ENCODE measurements at places on chromosomes 3 and 15.

DNA sequence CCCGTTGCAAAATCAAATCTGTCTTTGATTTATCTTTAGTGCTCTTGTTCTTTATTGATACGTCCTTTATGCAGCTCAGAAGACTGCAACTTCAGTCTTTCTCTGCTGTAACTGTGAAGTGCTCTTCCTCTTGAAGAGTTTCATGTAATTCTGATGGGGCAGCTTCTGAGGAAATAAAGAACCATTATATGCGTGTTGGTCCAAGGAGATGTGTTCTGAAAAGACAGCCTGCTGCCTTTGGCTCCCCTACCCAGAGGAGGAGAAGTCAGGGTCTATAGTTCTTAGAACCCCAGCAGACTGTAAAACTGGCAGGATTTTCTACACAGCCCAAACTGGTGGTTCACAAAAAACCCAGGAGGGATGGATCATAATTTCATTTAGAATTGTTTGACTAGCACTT lies 22.4 kb upstream of the ABHD10 start:
- no peak for DNase-seq

DNA sequence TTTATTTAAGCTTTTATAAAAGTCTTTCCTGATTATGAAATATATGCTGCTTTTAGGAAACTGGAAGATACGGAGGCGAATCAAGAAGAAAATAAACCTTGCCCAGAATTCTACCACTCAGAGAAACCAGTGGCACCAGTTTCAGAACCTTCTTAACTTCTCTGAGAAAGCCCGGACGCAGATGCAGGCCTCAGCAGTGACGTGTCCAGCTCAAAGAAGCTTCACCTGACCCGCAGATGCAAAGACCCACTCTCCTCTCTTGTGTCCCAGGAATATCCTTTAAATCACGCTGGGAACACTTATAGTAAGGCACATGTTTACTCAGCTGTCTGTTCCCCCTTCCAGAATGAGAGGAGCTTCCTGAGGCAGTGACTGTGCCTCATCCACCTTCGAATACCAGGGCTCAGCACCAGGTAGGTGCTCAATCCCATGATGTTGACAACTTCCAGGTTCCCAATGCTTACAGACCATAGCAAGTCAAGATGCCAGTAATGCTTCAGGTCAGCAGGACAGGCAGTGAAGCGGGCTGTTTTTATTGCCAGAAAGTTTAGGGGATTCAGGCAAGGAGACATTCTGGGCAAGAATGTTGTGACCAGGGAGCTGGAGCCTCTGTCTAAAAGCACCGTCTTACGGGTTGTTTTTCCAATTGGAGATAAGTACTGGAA lies 39.9 kb upstream of the LDHAL6B start:
- DNase-seq: no peak

- no peak for DNase-seq
Measured at GRCh38 chr15:101051291-101052030, 132.3 kb downstream of the LRRK1 start.

- DNase-seq: no peak
Measured at GRCh38 chr3:141294301-141294700, 62.7 kb downstream of the PXYLP1 start.

GRCh38 chr3:110814170-110815007 lies 257.2 kb upstream of the NECTIN3 start:
- DNase-seq: no peak

GRCh38 chr15:101409621-101410020 lies 79.9 kb downstream of the PCSK6 start:
- no peak for DNase-seq

GRCh38 chr3:176946202-176946601 lies 251.1 kb downstream of the TBL1XR1 start:
- no peak for DNase-seq

GRCh38 chr3:14922863-14923262 lies 24.5 kb upstream of the NR2C2 start:
- no peak for DNase-seq

DNA sequence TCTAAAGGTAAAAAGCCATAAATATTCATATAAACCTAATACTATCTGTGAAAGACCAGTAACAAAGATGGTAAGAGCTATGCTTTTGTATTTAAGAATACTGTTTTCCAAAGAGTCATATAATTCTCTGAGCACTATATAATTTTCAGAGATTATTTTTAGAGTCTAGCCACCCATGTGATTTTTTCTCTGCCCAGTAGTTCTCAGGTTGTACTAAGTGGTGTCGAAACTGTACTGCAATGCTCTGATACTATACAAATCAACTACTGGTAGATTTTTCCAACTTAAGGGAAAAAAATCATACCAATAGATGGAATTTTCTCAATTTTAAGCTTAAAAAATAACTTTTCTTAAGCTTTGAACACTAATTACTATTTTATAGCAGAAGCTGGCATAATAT lies 104.8 kb downstream of the MYO5A start:
- no peak for DNase-seq

GRCh38 chr3:131349454-131349853 lies 32.1 kb upstream of the NUDT16 start:
- DNase-seq: no peak

DNA sequence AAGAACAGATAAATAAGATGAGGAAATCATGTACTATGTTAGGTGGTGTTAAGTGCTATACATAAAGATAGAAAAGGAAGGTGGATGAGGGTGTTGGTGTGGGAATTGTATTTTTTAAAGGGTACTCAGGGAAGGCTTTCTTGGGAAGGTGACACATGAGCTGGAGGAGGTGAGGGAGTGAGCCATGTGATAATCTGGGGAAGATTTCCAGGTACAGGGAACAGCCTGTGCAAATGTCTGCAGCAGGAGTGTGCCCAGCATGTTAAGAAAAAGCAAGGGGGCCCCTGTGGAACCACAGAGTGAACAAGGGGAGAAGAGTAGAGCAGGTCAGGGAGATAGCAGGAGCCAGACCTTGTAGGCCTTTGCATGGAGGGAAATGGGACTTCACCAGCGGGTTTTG lies 175.6 kb downstream of the SSR3 start:
- DNase-seq: no peak

DNA sequence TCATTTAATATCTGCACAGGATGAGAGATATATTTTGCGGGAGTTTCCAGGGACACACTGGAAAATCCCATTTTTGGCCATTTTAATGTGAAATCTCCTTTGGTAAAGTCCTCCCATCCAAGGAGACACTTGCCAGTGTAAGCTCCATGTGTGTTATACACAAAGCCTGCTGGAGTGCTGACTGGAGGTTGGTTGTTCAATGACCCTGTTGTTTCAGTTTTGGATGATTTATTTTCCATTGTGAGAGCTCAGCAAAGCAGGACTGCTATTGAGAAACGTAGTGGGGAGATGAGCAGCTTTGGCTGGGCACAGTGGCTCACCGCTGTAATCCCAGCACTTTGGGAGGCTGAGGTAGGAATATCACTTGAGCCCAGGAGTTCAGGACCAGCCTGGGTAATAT lies 127.7 kb downstream of the NUP210 start:
- DNase-seq: no peak

- DNase-seq: no peak
Measured at GRCh38 chr3:116920826-116921610, 211.4 kb downstream of the TUSC7 start.

DNA sequence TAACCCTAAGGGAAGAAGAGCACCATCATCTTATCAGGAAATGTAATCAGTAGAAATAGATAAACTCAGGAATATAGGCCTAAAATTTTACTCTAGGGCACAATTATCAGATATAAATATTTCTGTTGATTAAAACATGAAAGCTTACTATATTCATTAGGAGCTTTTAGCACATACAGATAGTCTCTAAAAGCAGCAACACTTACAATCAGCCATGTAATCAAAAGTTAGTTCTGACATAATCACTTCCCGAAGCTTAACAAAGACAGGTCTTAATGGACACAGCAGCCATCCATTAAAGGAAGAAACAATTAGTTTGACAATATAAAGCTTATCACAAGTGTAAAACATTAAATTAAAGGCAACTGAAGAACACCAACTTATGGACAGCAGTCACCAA lies 30.6 kb downstream of the DCLK3 start:
- DNase-seq: no peak

- DNase-seq: no peak
Measured at GRCh38 chr15:75646944-75647364, 758 bp upstream of the SNX33 start.

GRCh38 chr3:38958026-38958720 lies 93.6 kb downstream of the SCN11A start:
- no peak for DNase-seq

GRCh38 chr15:83850015-83850414 lies 196.1 kb downstream of the ADAMTSL3 start:
- no peak for DNase-seq

- no peak for DNase-seq
Measured at GRCh38 chr15:66094331-66094730, 159.2 kb downstream of the MEGF11 start.

GRCh38 chr3:72018343-72018984 lies 233.5 kb upstream of the PROK2 start:
- DNase-seq: peak; percentile 76

GRCh38 chr15:41597787-41598186 lies 38.8 kb downstream of the TYRO3 start:
- DNase-seq: no peak

DNA sequence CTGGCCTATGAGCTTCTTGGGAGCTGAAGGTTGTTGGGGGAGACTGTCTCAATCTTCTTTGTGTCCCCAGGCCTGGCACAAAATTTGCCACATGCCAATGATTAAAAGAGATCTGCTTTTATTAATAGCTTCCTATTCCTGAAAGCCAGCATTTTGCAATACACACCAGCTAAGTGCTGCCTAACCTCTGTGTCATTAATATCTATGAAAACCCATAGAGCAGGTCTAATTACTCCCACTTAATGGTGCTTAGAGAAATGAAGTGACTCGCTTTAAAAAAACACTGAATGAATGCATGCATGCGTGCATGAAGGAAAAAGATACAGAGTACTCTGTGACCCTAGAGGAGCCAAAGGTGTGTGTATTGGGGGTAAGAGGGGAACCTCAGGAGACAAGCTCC lies 55.0 kb downstream of the SLC6A1 start:
- no peak for DNase-seq

- no peak for DNase-seq
Measured at GRCh38 chr3:182460303-182460702, 333.0 kb upstream of the ATP11B start.

DNA sequence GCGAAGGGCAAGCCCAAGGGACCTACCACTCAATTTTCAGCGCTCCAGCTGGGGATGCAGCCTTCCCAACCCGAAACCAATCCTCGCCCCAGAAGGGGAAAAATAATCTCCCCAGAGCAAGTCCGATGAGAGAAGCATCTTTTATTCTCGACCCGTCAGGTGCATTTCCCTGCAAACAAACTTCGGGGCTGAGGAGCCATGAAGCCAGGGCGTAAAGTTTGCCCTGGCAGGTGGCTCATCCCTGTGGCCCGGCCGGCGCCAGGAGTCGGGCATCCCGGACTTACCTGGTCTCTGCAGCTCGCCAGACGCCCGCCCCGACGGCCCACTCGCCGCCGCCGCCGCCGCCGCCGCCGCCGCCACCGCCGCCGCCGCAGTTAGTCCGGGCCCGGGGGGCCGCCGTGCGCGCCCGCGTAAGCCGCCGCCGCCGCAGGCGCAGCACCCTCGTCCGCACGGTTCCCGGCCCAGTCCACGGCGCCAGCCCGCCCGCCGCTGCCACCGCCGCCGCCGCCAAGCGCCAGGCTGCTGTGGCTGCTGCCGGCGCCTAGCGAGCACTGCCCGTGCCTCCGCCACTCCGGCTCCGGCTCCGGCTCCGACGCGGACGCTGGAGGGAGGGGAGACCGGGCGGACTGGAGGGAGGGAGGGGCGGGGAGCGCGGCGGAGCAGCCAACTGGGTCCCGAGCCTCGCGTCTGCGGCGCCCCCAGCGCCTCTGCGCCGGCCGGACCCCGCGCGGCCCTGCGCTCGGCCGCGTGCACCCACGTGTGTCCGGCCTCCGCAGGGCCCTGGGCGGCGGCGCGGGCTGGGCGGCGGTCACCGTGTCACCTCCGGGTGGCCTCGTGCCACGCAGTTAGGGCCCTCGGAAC lies at the start of gene CNTN3:
Gene CNTN3, minus strand, starts transcription at position 553 of the 861 bp plus-strand sequence. CDS start 93,547 bp downstream, outside the sequence.
- DNase-seq: no peak

DNA sequence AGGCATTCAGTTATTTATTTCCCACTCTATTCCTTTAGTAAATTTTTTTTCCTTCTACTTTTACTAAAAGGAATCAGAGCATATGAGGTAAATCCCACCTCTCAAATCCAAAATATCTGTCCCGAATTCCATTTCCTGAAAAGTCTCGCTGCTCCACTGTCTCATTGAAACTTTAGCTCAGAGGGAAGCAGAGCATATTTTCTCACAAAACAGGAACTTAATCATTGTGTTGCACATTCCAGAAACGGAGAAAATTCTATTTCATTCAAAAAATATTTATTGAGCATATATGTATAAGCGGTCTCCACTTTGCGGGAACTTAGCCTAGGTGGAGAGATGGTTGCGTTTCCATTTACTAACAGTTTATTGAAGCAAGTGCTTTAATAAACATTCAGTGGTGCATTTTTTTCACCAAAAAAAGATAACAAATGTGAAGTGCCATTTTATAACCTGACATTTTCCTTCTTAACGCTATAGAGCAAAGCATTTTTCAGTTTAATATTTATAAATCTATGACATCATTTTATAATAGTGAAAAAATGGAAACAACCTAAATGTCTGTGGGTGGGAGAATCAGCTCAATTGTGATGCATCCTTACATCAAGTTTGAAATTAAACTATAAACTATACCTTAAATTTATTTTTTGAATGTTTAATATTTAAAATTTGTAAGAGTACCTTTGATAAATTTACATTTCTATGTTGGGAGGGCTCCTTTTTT lies 67.2 kb upstream of the CSTA start:
- no peak for DNase-seq

- peak; percentile 69 for DNase-seq
Measured at GRCh38 chr3:172751175-172751704, 714 bp downstream of the ECT2 start.

DNA sequence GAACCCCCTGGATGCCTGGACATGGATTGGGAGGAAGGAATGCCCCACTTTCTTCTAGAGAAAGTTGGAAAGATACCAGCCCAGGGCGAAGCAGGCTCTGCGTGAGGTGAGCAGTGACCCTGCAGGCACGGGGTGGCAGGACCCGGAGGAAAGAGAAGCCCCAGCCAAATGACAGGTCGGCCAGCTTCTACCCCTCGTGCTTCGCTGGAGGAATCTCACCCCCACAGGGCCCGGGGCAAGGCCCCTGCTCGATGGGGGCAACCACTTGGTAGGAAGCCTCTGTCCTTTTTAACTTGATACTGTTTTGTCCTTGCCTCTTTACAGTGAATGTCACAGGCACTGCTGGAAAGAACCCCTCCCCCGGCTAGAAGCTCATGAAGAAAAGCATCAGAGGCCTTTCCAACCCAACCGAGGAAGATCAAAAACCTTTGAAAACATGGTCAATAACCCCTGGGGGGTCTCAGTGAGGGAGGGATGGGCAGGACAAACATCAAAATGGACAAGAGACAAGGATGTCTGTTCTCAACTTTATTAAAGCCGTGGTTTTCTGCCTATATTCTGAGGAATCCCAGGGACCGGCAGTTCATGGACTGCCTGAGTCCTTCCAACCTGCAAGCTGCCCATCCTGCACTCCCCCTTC lies 54.4 kb downstream of the SH3BP5 start:
- DNase-seq: no peak

DNA sequence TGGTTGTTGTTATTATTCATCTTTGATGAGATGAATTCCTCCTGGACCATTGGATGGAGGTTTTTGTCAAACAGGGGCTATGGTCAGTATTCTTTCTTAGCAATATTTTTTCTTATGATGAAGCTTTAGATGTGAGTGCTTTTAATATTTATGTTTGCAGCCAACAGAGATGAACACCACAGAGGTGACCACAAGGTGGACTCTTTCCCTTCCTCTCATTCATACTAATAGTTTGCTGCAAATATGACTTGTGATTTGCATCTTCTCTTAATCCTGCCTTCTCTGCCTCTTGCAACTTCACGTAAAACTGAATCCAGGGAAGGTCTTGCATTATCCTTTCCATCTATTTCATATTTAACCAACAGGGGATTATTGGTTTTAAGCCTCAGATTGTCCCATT lies 473.1 kb upstream of the UBE2E2 start:
- DNase-seq: no peak
